ENCODE measurements at places on chromosomes 12 and 14.

DNA sequence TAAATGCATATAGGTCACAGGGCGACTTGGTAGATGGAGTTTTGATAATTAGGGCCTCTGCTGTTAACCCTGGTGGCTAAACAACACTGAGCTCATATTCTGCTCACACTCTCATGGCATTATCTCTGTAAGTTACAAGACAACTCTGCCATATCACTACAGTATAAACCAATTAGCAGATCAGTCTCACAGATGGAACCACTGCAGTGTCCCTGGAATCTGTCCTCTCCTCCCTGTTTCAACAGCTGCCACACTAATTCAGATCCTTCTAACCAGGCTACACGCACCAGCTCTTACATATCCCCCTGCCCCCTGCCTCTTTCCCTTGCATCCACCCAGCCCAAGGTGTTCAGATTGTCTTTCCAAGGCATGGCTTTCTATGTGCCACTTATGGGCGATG lies 161.0 kb upstream of the RMST start:
- no peak for DNase-seq

DNA sequence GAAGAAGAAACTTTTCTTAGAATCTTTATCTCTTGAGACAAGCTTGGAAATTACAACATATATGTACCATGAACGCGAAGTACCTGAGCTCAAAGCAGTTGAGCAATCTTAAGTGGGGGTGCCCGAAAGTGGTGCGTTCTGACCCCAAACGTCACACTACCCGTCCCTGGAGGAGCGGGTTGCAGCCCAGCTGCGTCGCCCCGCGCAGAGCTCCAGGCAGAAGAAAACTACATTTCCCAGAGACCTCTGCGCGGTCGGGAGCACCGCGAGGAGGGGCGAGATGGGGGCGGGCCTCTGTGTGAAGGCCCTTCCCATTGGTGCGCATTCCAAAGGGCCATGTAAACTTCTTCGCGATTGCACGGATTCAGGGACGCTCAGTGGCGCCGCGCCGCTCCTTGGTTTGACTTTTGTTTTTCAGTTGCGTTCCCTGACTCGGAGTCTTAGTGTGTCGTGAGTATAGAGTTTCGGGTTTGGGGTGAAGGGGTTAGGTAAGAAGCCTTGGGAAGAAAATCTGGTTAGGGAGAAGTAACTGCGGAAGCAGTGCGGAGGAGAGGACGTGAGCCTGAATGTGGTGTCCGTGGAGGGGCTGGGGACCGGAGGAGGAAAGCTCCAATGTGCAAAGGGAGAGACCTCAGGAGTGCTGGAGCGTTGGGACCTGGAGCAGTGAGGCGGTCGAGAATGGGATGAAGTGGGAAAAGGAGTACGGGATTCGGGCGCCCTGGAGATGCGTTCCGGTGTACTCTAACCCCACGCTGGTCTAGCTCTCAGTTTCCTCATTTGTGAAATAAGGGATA lies at the start of gene CCDC77:
Gene CCDC77 (plus strand): TSS at position 410 of the 794 bp plus-strand sequence. CDS start 7,740 bp downstream, outside the sequence.
- DNase-seq, result no peak

DNA sequence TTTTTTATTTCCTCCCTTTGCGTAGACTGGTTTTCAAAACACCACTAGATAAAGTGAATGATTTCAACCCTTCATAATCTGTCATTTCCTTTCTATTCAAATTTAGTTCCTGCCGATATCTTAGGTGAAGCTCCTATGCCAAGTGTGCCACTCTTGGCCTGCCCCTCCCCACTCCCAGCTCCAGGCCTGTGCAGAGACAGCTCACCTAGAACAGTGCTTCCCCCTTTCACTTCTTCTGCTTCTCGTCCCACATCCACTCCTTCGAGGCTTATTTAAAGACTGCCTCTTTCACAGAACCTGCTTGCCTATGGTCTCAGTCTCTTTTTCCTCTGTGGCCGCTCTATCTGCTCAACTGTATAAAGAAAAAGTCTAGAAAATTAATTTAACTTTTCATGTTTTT lies 473.8 kb downstream of the RAD51B start:
- DNase-seq, result no peak

DNA sequence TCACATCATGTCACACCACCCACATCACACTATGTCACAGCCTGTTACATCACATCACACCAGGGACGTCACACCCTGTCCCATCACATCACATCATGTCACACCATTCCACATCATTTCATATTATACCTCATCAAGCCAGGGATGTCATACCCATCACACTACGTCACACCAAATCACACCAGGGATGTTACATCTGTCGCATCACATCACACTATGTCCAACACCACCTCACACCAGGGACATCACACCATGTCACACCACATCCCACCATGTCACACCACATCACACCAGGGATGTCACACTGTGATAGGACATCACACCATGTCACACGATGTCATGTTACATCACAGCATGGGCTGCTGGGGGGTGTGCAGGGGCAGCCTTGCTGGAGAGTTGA lies 110.6 kb downstream of the TMEM121 start:
- DNase-seq, result no peak

Measured in NCI-H446 (cell line).